Pons (tissue), 1 donor: ENCODE measurements at places on chromosomes 1 and 21.

DNA sequence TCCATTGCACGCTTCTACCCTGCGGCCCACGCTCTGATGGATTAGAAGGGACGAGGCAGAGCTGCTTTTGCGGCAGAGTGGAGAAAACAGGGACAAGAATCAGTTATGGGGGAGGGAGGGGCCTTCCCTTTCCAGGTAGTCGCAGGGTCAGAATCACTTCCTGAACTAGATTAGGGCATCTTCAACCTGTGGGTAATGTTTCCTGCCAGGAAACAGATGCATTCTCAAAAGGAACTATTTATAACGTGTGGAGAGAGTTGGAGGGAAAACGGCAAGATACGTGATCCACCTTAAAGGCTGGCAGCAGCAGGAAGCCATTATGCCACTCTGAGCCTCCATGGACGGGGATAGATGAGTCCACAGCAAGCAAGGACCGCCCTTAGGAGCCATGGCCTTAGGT is 59.9 kb upstream of the CNTN2 start:
- no peak for DNase-seq

DNA sequence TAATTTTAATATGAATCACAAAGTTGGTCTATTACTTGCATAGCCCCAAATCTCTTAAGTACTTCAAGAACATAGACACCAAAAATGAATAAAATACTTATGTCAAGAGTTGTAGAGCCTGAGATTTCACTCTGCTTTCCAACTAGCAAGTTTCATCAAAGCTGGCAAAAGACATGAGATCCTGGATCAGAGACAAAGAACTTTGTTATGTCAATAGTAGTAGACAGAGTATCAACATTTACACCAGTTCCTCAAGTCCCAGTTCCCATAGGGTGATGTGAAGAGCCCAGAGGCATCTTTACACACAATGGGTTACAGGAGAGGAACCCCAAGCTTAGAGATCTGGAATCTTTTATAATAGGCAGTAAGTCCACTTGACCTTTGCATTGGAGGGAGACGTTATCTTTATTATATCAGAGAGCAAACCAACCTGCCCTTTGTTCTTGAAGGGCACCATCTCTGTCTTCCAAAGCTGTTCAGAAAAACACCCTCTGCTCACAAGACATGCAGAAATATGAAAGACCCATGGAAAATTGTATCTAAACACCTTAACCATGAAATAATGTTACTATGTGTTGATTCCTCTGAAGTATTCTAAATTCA is 174.4 kb upstream of the GALNT2 start:
- DNase-seq = no peak

GRCh38 chr1:181500636-181501035 is 17.3 kb downstream of the CACNA1E start:
- no peak for DNase-seq

- no peak for DNase-seq
Observed at GRCh38 chr1:228010921-228011320, 4.1 kb downstream of the WNT3A start.
